ENCODE measurements at places on chromosomes 11 and 22.

DNA sequence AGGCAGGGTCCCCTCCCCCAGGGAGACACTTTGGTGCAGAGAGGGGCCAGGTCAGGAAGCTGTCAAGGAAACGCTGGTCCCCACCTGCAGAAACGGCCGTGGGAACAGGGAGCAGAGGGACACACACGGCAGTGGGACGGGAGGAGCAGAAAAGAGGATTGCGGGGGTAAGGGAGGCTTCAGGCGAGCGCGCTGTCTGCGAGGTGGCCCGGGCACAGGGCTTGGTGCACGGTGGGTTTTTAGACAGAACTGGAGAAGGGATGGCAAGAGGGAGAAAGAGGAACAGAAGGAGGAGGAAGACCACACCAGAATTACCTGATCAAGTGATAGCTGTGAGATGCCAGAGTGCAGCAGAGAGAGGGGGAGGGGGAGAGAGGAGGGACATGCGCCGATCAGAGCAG, 6.0 kb upstream of the KLHL35 start:
- DNase-seq = no peak

DNA sequence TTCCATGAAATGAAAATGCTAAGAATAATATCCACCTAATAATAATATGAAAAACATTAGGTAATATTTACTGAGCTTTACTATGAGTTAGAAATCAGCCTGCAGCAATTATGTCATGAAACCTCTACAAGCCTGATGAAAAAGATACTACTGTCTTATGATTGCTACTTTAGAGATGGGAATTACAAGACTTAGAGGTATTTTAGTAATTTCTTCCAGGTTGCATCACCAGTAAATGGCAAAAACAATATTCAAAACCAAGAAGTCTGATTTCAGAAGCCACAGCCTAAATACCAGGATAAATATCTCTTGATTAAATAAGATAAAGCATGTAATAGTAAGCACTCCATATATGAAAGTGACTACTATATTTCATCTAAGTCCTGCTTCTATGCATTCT, 13.8 kb downstream of the OR5B21 start:
- DNase-seq = no peak

DNA sequence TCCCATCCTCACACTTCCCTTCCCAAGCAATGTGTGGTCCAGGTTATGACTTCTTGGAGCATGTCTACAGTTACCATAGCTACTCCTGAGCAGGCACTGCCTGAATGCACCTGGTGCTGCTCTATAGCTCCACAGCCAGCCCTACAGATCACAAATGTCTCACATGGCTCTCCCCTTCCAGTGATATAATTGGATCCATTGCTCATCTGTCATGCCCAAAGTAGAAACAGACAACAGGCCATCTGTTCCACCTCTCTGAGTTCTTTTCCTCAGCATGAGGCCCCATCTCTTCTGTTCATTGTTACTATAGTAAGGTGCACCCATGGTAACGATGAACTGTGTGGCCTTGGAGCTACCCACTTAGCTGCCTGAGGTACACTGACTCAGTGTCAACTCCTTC, 320.3 kb upstream of the ZC3H12C start:
- peak; percentile 49 for DNase-seq

GRCh38 chr11:94774345-94774744, 6.2 kb downstream of the AMOTL1 start:
- no peak for DNase-seq

DNA sequence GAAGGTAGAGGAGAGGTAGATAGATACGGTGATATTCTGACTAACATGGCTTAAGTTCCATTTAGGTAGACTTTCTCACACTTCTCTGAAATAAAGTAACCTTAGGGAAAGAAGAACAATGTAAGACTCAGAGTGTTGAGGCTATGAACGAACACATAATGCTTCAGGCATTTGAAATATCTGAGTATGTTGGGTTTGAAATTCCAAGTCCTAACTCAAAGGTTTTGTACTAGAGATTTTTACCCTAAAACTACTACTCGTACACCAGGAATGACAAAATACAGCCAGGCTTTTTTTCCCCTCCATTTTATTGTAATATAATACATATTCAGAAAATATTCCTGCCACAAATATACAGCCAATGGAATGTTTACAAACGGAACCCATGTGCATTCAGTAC, 592.6 kb downstream of the ETS1 start:
- DNase-seq = no peak

DNA sequence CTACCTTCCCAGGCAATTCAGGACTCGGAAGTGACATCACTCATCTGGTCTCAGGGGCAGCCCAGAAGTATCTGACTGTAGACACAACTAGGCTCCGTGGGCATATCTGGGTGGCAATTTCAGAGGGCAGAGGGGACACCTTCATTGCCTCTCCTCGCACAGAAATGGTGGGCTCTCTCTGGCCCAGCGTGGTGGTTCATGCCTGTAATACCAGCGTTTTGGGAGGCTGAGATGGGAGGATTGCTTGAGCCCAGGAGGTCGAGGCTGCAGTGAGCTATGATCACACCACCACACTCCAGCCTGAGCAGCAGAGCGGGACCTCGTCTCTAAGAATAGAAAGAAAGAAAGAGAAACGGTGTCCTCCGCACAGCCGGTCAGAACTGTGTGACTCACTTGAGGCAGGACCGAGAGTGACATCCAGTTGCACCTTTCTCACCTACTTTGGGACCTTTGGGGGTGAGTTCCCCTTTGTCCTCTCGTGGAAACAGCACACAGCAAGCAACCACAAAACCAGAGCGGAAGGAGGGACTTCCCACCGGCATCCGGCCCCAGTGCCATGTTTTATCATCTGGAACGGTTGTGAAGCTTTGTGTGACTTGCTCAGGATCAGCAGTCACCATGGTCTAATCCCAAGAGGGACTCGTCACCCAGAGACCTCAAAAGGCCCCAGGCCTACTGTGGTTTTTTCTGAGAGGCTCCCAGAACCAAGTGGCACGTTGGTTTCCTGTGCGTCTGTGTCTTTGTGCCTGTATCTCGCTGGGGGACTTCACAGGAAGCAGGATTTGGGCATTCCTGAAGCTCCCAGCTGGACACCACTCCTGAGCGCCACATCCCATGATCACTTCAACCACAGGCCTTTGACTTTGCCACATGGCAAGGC, 38.4 kb upstream of the EMID1 start:
- no peak for DNase-seq

GRCh38 chr11:3086114-3086513, 28.9 kb upstream of the CARS1 start:
- no peak for DNase-seq

All from NCI-H774 (cell line).